Stimulated activated CD8-positive, alpha-beta memory T cell treated with anti-CD3 and anti-CD28 coated beads, Interleukin-15, amount 100 ng/mL, for 4 hours (primary cell): ENCODE measurements at places on chromosomes 4 and X.

- DNase-seq: no peak
Observed at GRCh38 chr4:179307297-179308136, 1865.3 kb upstream of the AGA start.

DNA sequence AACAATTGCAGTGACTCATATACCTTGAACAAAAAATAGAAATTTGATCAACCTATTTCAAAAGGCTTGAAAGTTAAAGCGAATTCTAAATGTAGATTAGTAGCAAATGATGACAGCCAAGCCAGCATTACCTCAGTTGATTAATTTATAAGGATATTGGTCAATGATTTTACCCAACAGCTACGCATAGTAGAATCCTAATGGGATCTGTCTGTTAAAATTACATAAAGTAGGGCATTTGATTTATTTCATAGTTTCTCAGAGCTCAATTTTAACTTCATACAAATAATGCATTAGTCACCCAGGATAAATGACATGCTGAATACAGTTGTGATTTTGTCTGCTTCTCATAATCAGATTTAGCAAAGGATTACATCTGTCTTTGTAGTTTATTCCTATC, 12.0 kb downstream of the AFF2 start:
- DNase-seq: no peak

DNA sequence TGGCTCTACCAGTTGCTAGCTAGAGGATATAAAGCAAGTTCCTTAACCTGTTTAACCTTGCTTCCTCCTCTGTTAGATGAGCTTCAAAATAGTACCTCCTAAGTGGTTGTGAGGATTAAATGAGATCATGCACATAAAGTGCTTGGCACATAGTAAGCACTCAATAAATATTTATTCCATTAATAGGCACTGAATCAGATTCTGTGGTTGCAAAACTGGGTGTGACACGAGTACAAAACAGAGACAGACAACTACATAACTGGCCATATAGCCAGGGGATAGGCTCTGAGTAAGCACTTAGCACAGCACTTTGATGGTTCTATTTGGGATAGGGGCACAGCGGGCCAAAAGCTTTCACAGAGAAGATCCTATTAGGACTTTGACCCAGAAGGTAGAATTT, 150.3 kb downstream of the RELL1 start:
- DNase-seq: no peak

GRCh38 chrX:41923978-41924683, 777 bp upstream of the CASK start:
- no peak for DNase-seq

DNA sequence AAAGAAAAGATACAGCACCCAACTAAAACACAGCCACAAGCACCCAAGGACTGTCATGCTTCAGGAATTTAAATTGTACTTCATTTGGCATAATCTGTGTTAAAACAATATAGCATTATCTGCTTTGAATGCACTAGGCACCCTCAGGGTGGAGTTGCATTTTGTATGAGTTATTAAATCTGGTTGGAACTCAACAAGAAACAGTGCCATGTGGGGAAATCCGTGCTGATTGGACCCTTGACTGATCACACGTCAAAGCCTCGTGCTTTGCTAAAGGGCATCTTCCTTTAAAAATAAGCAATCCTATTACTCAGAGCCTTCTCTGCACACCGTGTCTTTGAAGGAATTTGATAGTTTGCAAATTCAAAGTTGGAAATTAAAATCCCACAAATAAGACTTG, 35.4 kb downstream of the IGFBP7 start:
- DNase-seq: no peak

- DNase-seq: peak; percentile 72
Observed at GRCh38 chr4:25913851-25914669, at the start of gene SMIM20. Gene SMIM20 (plus strand): TSS chr4:25914220. CDS start chr4:25914314, 94 bp downstream.
